ENCODE measurements at places on chromosomes 6 and 20.

DNA sequence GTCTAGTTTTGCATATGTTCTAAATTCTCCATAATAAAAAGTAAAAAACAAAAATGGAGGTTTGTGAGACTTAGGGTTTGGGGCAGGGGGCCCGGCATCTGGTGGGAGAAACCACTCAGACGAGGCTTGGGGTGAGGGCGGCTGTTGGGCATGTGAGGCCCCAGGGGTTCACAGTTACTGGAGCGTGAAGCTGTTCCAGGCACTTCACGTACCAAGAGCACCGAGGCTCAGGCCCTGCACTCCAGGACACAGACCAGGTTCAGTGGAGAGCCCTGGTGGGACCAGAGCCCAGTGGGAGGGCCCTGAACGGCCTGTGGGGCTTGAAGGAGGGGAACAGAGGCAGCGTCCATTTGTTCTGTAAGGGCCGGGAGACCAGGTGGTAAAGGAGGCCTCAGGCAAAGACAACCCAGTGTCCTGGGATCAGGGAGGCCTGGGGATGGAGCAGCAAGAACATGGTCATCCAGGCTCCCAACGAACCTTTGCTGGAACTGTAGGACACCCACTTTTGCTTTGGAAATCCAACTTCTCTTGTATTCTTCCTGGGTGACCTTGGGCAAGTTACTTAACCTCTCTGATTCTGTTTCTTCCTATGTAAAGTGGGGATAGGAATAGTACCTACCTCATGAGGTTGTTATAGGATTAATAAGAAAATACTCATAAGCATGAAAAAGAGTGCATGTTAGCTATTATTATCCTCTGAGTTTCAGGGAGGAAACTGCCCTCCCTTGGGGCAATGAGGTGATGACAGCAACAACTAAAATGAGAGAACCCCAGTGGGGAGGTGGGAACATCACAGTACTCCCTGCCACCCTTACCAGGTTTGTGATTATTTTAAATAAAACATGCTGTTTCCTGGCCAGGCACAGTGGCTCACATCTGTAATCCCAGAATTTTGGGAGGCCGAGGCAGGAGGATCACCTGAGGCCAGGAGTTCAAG, 1.1 kb upstream of the FGD2 start:
- no peak for DNase-seq

DNA sequence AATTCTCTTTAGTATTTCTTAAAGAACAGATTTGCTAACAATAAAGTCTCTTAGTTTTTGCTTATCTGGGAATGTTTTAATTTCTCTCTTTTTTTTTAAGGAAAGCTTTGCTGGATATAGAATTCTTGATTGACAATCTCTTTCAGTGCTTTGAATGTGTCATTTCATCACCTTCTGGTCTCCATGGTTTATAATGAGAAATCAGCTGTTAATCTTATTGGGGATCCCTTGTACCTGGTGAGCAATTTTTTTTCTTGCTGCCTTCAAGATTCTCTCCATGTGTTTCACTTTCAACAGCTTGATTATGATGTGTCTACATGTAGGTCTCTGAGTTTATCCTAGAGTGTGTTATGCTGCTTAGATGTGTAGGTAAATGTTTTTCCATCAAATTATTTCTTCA, 16.4 kb upstream of the PSMF1 start:
- DNase-seq: no peak

DNA sequence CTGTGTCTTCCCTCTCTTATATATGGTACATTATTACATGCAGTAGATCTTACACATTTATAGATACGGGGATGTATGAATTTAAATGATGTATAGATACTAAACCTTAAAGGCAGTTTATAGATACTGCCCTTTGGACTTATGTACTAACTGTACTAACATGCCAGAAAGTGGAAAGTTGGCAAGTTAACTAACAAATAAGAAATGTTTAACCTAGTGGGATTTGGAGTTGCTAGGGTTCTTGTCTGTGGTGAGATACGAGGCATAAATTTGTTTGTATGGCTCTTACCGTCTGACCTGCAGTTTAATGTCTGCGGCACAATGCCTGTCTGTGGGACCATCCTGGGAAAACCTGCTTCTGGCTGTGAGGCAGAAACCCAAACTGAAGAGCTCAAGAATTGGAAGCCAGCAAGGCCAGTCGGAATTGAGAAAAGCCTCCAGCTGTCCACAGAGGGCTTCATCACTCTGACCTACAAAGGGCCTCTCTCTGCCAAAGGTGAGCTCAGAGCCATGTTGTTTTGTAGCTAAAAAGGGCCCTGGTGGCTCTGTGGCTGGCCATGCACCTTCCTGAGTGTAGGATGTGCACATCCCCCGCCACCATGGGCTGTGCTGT, 62.9 kb upstream of the SLC22A1 start:
- no peak for DNase-seq

- no peak for DNase-seq
Observed at GRCh38 chr6:156449128-156449527, 328.1 kb upstream of the ARID1B start.

GRCh38 chr6:90967471-90967870, 380.6 kb upstream of the MAP3K7 start:
- no peak for DNase-seq

DNA sequence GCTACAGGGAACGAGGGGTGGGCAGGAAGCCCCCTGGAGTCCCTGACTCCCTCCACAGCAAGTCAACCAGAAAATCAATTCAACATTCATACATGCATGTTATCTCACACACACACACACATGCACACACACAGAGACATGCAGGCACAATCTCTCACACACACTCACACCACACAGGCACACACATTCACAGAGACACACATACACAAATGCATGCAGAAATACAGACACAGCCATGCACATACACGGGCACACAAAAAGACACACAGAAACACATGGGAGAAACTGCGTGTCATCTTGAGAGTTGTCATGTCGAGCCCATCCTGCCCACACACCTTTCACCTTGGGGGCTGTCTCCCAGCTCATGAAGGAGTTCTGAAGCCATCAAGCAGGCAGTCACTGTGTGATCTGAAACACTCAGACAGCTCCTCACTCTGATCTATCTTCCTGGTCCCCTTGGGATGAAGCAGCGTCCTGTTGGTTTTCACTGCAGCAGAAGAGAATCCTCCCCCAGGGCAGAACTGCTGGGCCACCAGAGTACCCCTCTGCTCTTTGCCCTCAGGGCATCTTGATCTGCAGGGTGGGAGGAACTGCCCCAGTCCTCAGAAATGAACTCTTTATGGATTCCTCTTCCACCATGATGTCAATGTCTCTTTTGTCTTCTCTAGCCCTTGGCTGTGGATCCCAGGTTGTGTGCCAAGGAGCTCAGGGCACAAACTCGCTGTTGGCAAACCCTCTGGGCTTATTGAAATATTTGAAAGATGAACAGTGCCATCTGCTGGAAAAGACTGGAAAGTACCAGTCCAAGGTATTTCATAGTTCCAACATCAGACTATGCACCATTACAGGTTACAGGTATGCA, 8.8 kb downstream of the RAET1L start:
- DNase-seq: peak; percentile 34

GRCh38 chr20:39758876-39759275, 796.7 kb downstream of the DHX35 start:
- no peak for DNase-seq

DNA sequence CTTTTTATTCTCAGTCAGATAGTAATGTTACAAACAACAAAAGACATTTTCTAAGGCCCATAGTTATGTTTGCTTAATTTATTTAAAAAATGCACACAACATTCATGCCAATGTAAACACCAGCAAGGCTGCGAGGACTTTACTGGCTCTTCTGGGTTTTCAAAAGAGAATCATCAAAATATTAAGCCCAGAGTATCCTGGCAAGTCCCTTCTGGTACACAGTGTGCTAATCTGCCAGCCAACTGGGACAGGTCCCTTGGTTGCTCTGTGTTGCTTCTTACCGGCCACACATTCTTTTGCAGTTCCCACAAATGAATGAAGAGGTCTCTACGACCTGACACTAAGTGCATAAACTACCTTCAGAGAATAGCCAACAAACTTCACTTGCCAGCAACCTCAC, 42.6 kb upstream of the SPDEF start:
- DNase-seq: no peak

DNA sequence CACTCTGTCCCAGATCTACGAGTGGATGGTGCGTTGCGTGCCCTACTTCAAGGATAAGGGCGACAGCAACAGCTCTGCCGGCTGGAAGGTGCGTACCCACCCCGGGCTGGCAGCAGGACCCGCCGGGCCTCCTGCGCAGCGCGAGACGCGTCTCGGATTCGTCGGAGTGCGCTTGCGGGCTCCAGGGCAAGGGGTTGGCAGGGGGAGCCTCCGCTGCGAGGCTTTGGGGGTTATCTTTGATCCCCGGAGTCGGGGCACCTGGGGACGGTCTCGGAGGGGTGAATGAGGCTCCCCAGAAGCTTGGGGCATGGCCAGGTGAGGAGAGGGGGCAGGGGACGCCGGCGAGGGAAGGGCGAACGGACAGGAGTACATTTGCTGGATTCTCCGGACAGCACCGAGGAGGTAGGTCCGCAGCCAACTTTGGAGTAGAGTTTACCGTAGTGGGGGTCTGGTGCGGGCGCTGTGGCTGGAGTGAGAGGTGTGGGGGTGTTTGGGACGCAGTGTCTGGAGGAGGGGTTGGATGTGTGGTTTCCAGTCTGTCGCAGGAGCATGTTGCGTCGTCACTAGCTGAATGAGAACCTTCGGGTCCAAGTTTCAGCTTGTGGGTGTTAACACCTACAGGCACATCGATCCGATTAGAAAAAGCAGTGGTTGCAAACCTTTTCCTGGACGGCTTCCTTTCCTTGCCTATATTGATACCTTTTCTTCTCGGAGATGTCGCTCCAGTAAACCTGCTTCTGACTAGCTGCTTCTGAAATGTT, 1.2 kb downstream of the FOXO3 start:
- no peak for DNase-seq

GRCh38 chr6:42179945-42180313, 6.8 kb downstream of the GUCA1A start:
- no peak for DNase-seq

Data from stimulated activated naive CD4-positive, alpha-beta T cell (primary cell).